ENCODE measurements at places on chromosomes 2 and 18. TPM values are rescaled to one million over a fixed set of nuclear protein-coding genes. Genes with fewer than 3 reads are reported as not detected.

- peak; percentile 90 for DNase-seq
Measured at GRCh38 chr2:109318150-109318948, 189.3 kb downstream of the SH3RF3 start.

DNA sequence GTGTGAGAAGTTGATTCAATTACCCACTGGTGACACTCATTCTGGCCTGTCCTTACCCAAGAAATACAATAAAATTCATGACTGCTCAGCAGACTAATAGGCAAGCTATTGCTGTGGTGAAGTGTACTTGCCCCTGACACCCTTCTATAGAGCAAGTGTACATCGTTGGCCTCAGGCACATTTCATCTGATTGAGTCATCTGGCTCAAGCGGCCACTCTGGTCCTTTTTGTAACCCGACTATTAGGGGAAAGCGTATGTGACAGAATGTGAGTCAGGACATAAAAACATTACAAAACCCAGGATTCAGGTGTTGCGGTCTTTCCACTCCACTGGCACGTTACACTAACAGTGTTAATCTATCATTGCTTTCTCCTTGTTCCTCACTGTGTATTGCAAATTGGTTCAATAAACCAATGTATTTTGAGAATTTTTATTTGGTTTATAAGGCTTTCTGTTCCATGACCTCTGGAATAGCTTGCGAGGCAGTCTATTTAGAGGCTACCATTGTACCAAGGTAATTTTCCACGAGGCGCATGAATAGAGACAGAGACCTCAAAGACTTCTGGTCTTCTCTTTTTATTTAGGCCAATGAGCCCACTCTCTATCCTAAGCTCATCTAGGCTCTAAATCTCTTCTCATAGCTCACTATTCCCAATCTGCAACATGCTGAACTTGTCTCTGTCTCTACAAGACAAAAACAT is 10.2 kb upstream of the TTC32 start:
- DNase-seq: no peak

DNA sequence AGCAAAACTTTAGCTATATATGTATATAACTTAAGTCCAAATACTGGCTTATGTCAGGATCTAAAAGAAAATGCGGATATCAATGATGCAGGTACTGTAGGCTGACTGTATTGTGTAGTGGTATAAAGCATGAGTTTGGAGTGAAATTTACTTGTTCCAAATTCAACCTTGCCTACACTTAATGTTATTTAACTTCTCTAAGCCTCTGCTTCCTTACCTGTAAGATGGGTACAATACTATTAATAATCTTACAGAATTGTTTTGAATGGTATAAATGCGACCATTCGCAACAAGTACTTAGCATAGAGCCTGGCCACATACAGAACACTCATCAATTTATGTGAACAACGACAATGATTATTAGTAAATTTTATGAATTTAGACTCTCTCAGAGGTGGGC is 62.4 kb downstream of the SPRED2 start:
- no peak for DNase-seq

DNA sequence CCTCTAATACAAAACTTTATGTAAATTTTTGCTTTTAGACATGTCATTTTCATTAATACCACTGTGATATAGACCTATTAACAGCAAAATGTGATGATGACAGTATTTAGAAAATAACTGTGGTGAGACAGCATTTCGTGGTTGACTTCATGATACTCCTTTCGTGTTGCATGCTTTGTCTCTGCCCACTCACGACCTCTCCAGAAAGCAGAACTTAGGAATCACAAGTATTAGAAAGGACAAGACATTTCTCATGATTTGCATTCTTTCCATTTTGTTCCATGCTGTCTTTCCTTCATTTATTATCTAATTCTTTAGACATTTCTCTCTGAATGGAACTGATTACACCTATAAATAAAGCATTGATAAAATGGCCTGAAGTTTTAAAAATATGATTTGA is 85.2 kb upstream of the POU3F3 start:
- DNase-seq: no peak

BOLL gene
- total RNA-seq: 0.21 TPM

DNA sequence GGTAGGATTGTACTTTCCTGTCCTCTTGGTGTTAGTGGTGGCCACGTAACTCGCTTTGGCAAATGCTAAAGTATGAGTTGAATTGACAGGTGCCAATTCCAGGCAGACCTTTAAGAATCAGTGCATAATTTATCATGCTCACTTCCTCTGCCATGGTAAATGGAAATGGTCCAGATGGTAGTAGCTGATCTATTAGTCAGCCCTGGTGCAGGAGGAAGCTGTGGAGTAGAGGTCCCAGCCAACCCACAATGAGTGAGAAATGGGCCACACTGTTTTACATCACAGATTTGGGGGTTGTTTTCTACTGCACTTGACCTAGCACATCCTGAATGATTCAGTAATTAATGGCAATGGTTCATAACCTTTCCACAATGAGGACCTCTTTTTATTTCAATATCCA is 104.4 kb downstream of the RGPD3 start:
- DNase-seq: no peak

STARD6 gene
- total RNA-seq: not detected

GRCh38 chr2:27624943-27625342 is 3.9 kb downstream of the CCDC121 start:
- DNase-seq: no peak

GRCh38 chr2:85253890-85254289 is 73.9 kb downstream of the TGOLN2 start:
- no peak for DNase-seq

DNA sequence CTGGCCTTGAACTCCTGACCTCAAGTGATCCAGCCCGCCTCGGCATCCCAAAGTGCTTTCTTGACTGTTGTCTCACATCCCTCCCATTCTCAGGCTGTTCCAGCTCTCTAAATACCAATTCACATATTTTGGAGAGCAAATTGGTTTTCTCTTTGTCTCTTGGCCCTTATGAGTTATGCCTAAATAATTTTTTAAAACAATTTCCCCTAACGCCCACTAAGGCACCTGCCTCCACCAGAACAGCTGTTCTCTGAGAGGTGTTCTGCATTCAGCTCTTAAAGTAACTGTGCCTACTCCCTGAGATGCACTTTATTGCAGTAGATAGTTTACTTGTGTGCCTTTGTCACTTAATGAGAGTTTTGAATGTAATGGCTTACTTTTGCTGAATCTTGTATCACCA is 6.9 kb downstream of the CCDC195 start:
- DNase-seq: no peak

ZC3H6 gene
- total RNA-seq: 25.2 TPM

IL18RAP gene
- total RNA-seq: 0.22 TPM

CD8B gene
- total RNA-seq: not detected

PMAIP1 gene
- 0.37 TPM for total RNA-seq

GRCh38 chr18:35291166-35291565 is 1.1 kb upstream of the ZSCAN30 start:
- DNase-seq: no peak

- no peak for DNase-seq
Measured at GRCh38 chr2:28269019-28269784, 123.5 kb upstream of the FOSL2 start.

- no peak for DNase-seq
Measured at GRCh38 chr18:59718464-59719157, 21.4 kb upstream of the CCBE1 start.

KCNS3 gene
- 2.3 TPM for total RNA-seq

DNA sequence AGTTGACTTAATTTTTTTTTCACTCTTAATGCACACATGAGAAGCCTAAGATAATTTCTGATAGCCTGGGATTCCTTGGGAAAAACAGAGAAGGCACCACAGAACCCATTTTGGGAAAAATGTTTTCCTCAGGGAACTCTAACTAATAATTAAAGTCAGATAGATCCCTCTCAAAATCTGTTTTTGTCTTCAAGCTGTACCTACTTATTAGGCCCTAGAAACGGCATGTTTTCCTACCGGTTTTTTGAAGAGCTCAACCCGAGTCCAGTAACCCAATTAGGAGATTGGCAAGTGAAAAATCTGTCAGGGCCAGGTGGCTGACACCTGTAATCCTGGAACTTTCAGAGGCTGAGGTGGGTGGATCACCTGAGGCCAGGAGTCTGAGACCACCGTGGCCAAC is 16.1 kb upstream of the PDK1 start:
- DNase-seq: no peak

DNA sequence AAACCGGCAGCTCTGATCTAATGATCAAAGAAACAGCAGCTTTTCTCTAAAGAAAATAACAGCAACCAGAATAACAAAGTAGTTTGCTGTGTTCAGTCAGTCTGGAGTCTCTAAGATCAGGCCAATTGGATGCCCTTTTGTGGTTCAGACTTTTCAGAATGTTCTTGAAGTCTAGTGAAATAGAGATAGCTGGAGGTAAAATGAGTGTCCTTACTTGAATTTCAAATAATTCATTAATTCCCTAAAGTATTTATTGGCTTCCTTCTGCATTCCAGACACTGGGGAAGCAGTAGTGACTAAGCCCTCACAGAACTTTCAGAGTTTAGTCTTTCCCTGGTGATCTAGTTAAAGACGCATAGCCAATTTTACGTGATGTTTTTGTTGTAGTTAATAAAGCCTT is 58.7 kb downstream of the C18orf54 start:
- no peak for DNase-seq

EIF5B gene
- 86.8 TPM for total RNA-seq

- DNase-seq: peak; percentile 53
Measured at GRCh38 chr2:100321179-100321865, 979 bp downstream of the LONRF2 start.

GKN2 gene
- total RNA-seq: not detected

- no peak for DNase-seq
Measured at GRCh38 chr2:133130548-133131246, 437.6 kb downstream of the NCKAP5 start.

DNA sequence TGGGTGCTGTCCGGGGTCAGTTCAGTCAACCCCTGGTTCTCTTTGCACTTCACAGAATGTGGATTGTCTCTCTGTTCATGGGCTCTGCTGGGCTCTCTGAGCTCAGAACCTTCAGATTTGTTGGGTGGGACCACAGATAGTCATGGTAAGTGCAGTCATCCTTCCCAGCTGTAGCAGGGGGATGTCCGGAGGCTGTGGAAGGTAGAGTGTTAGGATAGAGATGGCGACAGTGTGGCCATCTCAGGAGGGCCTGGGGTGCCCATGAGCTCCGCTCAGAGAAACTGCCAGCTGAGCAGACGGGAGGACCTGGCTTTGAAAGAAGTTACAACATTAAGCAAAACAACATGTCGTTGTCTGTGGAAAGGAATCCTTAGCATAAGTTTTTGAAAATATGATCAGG is 149.8 kb downstream of the FAM210A start:
- no peak for DNase-seq

DNA sequence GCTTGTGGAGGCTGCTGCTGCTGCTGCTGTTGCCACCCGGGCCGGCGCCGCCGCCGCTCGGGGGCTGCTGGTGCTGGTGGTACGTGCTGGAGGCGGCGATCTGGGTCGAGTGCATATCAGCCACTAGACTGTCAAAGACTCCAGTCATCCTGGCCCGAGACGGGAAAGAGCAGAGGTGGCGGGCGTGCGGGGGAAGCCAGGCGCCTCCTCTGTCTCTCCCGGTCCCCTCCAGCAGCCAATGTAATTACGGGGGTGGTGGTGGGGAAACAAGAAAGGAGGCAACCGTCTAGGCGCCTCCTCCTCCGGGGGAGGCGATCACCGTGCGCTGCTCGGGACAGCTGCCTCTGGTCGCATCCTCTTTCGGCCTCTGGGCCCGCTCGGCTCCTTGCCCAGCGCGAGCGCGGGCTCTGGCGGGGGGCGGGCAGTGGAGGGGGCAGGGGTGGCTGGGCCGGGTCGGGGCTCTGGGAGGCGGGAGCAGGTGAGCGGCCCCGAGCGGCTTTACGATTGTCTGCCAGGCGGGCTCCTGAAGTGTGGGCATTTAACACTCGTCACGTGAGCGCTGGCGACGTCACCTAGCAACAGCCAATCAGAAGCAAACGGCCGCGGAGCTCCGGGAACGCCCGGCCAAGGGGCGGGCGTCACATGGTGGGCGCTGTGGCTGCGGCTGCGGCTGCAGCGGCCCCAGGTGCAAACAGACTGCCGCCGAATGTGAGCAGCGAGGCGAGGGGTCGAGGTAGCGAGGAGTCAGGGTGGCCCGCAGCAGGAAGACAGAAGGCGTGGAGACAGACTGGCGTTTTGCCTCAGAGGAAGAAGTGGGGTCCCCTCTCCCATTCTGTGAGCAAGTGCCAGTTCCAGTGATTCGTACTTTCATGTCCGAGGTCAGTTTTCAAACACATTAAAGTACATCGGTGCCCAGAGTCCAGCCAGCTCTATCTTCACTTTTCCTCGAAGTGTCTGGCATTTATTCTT is at the start of gene DLX2:
DLX2 (minus strand) TSS at position 510 of the 969 bp plus-strand sequence; CDS start at position 148, 362 bp downstream.
- DNase-seq: peak; percentile 82

HOXD11 gene
- not detected for total RNA-seq

DNA sequence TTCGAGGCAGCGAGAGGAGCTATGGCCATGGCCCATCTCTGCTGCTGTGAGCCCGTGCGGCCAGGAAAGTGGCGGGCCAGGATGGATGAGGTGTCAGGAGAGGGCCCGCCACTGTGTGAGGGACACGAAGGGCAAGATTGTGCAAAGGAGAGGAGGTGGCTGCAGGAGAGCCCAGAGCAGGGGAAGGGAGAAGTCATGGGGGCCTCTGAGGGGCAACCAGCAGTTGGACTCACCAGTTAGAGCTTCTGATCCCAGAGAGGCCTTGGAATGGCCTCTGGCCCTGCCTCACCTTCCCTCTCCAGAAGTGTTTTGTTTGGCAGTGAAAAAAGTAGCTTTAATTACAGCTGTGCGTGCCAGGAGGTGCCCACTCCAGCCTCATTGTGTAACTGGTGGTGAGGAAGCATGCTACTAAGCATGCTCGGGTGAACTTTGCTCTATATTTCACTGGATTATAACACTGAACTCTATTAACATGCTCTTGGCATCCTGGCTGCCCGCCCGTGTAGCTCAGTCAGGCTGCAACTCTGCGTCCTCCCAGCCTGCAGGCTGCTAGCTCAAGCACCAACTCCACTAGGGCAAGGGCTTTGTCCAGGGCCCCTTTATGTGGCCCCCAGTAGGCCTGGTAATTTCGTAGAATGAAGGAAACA is 34.2 kb downstream of the IMPA2 start:
- DNase-seq: peak; percentile 71

GREB1L gene
- 10.6 TPM for total RNA-seq

DNA sequence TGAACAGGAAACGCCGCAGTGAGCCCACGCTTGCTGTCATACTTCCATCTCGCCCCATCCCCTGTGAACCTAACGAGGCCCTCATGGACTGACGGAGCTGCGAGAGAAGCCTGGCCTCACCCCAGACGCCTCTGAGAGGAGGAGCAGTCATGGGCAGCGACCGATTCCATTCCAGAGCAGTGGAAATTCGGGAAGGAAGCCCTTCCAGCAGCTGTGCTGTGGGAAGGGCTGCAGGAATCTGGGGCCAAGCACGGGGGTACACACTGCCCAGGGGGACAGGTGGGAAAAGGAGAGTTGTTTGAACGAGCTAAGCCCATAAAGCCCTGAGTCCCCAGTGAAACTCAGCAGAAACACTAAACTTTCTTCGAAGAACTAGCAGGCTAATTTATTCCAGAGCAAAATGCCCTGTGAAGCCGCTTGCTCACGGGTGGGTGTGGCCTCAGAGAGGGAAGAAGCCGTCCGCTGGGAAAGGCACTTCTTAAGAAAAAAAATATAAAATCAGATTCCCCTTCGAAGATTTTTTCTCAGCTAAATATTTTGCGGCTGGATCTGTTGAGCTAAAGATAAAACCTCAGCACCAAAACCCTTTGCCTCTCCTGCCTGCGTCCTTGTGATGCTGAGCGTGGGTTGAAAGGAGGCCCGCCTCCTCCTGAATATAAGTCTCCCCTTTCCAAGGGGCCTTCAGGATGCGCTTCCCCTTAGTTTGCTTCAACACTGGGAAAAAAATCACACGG is 38.2 kb downstream of the ANKMY1 start:
- DNase-seq: no peak
